Astrocyte (in vitro differentiated cells and primary cell): ENCODE measurements at places on chromosomes 2 and 18. TPM values are rescaled to one million over a fixed set of nuclear protein-coding genes. Genes with fewer than 3 reads are reported as not detected.

EGR4 gene
- total RNA-seq: not detected in 2 replicates

DNMT3A gene
- 51.4 and 58.1 TPM in 2 replicates for total RNA-seq

GAD1 gene
- 4.5 and 4.7 TPM in 2 replicates for total RNA-seq

DSG2 gene
- total RNA-seq: 154 and 168 TPM in 2 replicates

GRCh38 chr2:235468978-235469655 is 24.7 kb upstream of the AGAP1 start:
- peak; percentile 81 for DNase-seq

DNA sequence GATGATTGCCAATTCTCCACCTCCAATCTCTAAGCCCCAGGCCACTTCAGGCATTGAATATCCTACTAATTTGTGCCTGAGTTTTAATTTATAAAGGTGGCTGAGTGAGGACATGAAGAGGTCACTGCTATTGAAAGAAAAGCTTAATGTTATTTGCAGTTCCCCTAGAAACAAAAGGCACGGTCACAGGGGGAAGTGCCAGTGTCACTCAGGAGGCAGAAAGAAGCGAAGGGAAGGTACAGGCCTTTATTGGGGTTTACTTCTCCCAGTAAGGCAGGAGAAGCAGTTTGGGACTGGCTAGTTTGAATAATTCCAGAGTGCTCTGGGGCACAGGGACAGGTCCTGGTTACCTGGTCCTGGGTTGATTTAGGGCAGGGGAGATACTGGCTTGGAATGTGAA is 1.7 kb upstream of the ABHD1 start:
- DNase-seq: no peak

GRCh38 chr18:28359176-28359575 is 182.2 kb upstream of the CDH2 start:
- DNase-seq: no peak

DNA sequence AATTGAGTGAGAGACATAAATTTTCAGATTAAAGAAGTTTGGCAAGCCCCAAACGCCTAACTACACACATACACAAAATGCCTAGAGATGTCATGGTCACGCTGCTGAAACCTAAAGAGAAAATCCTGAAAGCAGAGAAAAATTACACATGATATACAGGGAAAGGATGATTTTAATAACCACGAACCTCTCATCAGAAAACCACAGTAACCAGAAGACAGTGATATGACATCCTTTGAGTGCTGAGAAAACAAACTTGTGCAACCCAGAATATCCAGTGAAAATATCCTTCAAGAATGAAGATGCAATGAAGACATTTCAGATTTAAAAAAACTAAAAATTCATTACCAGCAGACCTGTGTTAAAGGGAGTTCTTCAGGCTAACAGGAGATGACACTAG is 122.4 kb upstream of the LMAN1 start:
- no peak for DNase-seq

- DNase-seq: no peak
Observed at GRCh38 chr2:240759459-240759858, 60.6 kb downstream of the KIF1A start.

DNA sequence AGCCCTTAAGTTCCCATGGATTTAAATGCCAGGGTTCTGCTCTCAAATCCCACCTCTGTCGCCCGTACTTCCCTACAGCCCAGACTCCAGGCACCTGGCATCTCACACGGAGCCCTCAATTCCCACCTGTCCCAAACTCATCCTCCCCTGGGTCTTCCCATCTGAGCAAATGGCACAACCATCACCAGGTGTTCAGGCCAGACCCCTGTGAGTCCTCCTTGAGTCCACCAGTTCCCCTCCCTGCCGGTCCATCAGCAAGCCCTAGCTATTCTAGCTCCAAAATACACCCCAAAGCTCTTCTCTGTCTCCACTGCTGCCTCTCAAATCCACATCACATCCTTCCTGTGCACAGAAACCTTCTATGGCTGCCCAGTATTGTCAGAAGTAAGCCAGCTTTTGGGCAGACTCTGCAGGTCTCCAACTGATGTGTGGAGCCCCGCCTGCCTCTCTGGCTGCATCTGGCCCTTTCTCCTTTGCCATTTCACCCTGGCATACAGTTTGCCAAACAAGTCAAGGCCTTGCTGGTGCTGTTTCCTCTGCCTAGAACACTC is 67.7 kb downstream of the DNMT3A start:
- DNase-seq: no peak

GRCh38 chr2:143530758-143531157 is 401.5 kb downstream of the ARHGAP15 start:
- no peak for DNase-seq

GRCh38 chr18:777021-777420 is 35.0 kb downstream of the YES1 start:
- peak; percentile 42 for DNase-seq

DNA sequence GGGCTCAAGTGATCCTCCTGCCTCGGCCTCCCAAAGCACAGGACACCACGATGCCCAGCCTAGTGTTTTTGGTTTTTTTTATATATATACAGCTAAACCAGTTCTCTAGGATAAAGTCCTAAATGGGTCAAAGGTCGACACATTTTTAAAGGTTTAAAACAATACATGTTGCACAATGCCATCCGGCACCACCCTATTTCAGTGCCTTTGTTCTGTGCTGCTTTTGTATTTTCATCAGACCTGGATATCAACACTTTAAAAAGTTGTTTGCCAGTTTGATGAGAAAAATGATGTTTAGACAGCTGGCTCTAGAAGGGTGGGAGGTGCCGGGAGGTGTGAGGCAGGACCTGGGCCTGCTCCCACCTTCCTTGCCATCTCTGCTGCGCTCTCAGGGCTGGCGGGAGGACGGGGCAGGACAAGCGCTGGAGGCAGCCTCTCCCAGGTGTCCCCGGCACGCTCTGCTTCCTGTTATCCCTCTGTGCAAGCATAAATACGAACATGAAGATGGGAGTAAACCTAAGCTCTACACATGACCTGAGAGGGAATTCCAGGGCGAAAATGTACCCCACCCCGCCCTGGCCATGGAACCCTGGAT is 103.7 kb downstream of the HS6ST1 start:
- DNase-seq: no peak
